ENCODE measurements at places on chromosomes 6 and 20.

- no peak for DNase-seq
Measured at GRCh38 chr20:21323640-21324039, 20.5 kb downstream of the XRN2 start.

- DNase-seq, result no peak
Measured at GRCh38 chr6:52543729-52544601, 32.9 kb downstream of the TRAM2 start.

DNA sequence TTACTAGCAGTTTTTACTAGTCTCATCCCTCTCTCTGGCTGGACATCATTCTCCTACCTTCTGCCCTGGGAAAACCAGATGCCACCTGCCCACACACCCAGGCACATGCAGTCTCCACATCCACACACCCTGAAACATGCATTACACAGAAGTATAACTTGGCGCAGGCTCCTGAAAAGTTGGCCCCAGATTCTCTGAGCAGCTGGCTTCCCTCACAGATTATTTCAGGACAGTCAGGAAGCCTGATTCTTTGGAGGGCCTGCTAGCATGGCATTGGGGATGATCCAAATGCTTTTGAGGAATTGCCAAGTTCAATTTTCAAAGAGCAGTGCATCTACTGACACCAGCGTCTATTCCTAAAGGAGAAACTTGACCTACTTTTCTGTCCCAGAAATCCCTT, 27.8 kb upstream of the KIF16B start:
- no peak for DNase-seq

DNA sequence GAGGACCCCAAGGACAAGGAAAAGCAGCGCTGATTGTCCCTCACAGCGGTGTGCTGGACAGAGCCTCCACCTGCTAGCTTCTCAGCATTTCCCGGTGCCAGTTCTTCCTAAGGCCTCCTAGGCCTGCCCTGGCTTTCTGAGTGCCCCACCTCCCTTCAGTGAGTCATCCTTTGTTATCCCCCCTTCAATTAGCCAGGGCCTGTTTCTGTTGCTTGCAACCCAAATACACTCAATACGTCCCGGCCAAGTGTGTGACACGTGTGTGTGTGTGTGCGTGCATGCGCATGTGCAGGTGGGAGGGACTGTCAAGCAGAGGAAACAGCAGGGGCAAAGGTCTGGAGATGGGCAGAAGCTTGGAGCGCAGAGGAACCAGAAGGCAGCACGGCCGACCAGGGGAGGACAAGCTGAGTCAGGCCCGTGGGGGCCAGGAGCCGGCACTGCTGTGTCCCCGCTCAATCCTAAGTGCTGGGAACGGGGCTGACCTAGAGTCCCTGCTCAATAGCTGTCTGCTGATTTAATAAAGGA, 159.8 kb downstream of the PREX1 start:
- DNase-seq, result no peak

- no peak for DNase-seq
Measured at GRCh38 chr6:2998998-2999617, 586 bp upstream of the NQO2 start.
